HEK293T (cell line): ENCODE measurements at places on chromosomes 3 and 15.

GRCh38 chr3:160478338-160478737 lies 28.8 kb upstream of the TRIM59 start:
- no peak for DNase-seq

GRCh38 chr3:6532101-6532500 lies 328.8 kb upstream of the GRM7 start:
- no peak for DNase-seq

GRCh38 chr3:31539275-31539674 lies 6.5 kb downstream of the STT3B start:
- no peak for DNase-seq

DNA sequence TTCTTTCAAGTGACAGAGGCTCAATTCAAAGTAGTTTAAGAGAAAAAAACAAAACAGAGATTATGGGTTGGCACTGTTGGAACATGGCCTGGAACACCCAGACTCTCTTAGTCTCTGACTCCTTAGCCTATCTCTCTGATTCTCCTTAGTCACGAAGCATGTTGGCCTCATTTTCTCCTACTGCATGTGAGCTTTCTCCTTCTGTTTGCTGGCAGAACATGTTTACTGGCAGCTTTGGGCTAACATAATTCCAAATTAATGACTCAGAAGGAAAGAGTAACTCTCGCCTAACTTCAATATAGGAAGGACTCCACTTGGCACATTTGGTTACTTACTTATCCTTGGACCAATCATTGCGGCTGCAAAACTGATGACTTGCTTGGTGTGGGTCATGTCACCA lies 21.7 kb upstream of the CCDC39 start:
- no peak for DNase-seq

- DNase-seq: no peak
Observed at GRCh38 chr15:32959077-32959476, 235.4 kb downstream of the FMN1 start.

- DNase-seq: peak; percentile 69
Observed at GRCh38 chr3:157239082-157239704, 79.2 kb upstream of the CCNL1 start.

DNA sequence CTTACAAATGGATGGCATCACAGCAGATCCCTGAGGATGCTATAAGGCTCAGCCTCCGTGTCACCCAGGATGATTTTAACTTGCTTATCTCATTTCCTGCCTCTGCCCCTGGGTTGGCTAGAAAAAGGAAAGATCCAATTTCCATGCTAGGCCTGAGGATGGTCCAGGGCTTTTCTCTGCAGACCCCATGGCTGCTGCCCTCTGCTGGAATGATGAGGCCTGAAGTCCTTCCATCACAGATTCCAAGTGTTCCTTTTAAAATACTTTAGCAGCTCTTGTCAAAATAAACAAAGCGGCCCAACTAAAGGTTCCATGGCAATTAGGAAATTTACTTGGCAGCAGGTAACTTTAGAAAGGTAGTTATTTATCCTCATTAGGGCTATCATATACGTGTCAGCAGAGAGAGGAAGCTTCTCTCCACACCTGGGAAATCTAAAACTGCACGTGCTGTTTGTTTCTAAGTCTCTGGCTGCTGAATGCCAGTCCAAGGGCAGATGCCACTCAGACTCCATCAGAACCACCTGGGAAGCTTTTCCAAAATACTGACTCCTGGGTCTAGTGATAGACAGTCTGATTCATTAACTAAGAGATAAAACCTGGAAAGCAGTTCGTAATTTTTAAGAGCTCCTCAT lies 401.9 kb upstream of the IL12A start:
- DNase-seq: peak; percentile 63

DNA sequence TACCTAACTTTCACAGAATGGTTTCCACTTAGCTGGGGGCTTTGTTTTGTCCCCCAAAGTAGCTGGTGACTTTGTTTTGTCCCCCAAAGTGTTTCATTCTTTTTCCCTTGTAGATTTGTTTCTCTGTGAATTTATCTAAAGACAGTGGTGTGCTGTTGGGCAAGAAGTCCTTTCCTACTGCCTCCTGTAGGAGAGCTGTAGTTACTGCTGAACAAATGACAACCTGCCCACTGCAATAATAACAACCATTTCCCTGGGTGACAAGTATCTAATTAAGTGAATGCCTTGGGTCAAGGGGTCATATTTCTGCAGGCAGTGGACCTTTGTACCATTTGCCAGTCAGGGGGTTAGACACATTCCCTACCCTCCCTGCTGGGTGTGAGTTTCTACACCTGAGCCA lies 125.4 kb upstream of the BFSP2 start:
- no peak for DNase-seq

DNA sequence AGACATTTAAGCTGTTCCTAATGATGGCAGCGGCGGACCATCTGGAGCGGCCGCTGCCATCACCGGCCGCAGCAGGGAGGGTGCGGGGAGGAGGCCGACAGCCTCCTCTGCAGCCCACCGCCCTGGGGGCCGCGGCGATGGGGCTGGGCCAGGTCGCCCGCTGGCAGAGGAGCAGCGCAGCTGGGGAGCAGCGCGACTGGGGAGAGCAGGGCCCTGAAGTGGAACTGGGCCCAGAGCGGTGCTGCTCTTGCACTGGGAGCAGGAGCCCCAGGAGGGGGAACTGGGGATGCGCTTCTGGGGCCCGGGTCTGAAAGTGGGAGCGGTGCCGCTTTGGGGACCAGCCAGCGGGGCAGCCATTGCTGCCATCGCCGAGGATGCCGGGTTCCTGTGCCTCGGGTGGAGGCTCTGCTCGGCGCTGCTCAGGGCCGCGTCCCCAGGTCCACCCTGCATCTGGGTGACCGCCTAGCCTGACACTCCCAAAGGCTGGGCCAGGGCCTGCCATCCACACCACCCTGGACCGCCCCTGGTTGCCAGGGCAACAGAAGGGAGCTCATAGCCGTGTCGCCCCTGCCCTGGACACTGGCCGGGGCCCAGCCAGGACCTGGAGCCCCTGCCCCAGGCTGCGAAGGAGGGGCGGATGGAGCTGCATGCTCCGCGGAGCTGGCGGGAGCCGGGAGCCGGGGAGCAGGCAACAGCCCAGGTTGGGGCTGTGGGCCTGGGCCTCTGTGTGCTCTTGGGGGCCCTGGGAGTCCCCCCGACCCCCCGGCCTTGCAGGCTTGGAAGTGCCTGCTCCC lies 15.5 kb upstream of the PLA2G4E start:
- no peak for DNase-seq

DNA sequence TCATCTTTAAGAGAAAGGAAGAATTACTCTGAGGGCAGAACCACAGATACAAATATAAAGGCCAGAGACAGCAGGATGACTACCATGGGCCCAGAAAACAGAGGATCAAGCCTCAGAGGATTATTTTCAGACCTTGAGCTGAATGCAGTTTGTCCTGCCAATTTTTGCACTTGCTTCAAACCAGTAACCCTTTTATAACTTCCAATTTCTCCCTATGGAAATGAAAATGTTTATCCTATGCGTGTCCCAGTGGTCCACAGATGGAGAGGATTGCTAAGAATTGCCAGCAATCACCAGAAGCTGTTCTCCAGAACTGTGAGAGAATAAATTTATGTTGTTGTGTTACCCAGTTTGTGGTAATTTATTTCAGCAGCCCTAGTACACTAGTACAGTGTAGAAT lies 26.4 kb upstream of the MME start:
- DNase-seq: no peak

- DNase-seq: no peak
Observed at GRCh38 chr15:67781907-67782690, 43.2 kb upstream of the SKOR1 start.

DNA sequence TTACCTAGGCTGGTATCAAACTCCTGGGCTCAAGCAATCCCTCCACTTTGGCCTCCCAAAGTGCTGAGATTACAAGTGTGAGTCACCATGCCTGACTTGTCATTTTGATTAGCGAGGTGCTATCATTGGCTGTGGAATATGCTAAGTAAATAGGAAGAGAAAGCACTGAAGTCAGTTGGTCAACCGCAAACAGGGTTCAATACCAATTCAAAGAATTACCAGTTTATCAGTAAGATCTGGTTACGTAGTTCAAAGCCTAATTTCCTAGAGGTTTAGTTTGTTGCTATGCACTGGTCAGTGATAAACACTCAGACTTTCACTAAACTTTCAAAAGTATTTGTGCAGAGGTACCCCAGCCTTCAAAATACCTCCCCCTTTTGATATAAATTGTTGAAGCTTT lies 29.5 kb downstream of the GLB1 start:
- DNase-seq: no peak

- no peak for DNase-seq
Observed at GRCh38 chr15:66452971-66453580, 44.5 kb downstream of the SNAPC5 start.

DNA sequence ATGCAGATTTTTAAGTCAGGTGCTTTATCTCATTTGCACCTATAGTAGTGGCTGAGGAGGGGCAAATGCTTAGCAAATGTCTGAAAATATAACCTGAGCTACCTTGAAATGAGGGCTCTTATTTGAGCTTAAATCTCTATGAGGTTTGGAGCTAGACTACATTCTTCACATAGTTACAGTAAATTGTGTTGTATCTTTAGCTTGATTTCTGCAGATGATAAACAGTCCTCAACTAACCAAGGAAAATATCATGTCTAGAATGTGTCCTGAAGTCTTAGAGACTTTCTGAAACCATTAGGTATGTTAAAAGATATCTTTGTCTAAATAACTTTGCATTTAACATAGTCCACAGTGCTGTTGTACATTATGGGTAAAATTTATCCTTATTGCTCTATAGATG lies 127.6 kb downstream of the ATP1B3 start:
- no peak for DNase-seq

DNA sequence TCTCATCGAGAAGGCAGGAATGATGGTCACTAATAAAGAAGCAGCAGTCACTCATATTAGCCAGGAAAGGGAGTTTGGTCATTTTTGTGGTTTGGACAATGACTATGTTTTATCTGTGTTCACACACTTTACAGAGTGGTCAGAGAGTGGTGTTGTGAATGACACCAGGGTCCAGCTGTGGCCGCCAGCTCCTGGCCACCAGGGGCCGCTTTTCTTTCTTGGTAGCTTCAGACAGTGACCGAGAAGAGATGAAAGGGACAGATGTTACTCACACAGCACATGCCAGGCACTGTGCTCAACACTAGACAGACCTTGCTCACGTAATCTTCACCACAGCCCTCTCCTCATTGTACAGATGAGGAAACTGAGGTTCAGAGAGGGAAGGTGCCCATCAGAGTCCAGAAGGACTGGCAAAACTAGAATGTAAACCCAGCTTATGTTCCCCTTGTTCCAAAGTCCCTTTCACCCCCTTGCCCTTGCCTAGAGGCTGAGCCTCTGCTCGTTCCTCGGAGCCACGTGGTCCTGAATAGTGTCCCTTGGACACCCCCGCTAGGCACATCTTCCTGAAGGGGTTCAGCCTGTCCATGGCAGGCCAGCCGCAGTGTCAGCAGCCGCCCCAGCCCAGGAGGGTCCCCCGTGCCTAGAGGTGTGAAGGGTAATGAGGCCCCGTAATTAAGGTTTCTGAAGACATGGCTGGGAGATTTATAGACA lies 55.6 kb downstream of the CYP11A1 start:
- peak; percentile 39 for DNase-seq

- no peak for DNase-seq
Observed at GRCh38 chr3:98982351-98982750, 80.9 kb upstream of the DCBLD2 start.

- DNase-seq: no peak
Observed at GRCh38 chr15:38438031-38438986, 15.6 kb upstream of the FAM98B start.

DNA sequence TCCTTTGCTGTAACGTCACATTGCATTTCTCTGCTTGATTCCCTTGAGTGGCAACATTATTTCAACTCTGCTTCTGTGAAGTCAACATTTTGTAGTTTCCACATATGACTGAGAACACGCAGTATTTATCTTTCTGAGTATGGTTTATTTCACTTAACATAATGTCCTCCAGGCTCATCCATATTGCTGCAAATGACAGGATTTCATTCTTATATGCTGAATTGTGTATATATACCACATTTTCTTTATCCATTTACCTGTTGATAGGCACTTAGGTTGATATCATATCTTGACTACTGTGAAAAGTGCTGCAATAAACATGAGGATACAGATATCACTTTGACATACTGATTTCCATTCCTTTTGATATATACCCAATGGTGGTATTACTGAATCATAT lies 878.5 kb downstream of the PLOD2 start:
- DNase-seq: no peak

- no peak for DNase-seq
Observed at GRCh38 chr3:183128709-183129108, 29.4 kb upstream of the MCCC1 start.

DNA sequence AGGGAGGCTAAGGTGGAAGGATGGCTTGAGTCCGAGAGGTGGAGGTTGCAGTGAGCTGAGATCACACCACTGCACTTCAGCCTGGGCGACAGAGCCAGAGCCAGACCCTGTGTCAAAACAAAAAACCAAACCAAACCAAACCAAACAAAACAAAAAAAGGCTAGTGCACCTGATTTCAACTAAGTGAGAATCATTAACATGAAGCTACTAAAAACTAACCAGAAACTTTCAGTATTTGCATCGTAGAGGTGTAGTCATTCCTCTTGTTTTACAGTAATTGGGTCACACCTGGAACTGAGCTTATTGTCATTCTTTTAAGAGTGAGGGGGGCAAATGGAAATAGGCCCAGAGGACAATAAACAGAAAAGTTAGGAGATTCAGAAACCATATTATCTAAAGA lies 58.5 kb downstream of the ST6GAL1 start:
- DNase-seq: no peak

DNA sequence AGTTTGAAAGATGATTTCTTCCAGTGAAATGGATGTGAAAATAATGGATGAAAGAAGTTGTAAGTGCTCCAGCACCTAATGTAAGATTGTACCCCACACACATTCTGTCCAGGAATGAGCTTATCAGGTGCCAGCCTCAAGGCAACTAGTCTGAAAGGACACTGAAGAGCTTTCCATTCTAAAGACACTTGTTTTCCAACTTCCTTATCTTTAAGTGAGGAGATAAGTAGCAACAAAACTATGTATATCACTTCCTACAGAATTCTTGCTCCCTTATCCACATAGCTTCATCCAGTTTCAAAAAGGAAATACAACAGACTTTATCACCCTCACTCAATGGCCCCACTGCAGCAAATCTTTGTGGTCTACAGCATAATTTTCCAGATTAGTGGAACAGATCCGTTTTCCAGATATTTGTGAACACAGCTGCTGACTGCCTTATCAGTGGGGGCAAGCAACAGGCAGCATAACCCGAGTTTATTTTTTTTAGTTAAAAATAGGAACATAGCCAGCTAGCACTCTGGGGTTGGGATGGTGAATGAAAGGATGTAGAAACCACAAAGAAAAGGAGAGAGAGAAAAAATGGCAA lies 60.6 kb downstream of the CD200R1L start:
- DNase-seq: no peak

GRCh38 chr3:35071772-35072171 lies 567.6 kb upstream of the ARPP21 start:
- no peak for DNase-seq
